ENCODE measurements at places on chromosomes 1 and 21.

DNA sequence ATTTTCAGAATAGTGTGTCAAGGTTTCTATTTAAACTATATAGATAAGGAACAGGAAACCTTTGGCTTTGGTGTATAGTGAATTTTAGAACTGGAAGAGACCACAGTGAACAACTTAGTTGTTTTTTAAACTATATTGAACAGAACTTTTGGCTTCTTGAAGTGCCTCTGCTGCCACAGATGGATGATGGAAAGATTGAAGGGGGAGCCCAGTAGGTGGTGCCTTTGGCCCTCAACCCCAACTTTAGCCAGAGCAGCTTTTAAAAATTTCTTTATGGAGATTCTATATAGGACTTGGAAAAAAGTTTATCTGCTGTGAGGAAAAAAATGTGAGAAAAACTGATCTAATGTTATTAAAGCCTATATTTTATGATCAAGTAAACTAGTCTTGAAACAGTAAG lies 50.2 kb downstream of the SWT1 start:
- DNase-seq, result no peak

- DNase-seq, result no peak
These were observed 10.2 kb downstream of the LY9 start for GRCh38 chr1:160806109-160806665.

- no peak for DNase-seq
These were observed 164.8 kb downstream of the KCNJ6 start for GRCh38 chr21:37751268-37751975.

- no peak for DNase-seq
These were observed 44.0 kb upstream of the LMO4 start for GRCh38 chr1:87284456-87285240.

DNA sequence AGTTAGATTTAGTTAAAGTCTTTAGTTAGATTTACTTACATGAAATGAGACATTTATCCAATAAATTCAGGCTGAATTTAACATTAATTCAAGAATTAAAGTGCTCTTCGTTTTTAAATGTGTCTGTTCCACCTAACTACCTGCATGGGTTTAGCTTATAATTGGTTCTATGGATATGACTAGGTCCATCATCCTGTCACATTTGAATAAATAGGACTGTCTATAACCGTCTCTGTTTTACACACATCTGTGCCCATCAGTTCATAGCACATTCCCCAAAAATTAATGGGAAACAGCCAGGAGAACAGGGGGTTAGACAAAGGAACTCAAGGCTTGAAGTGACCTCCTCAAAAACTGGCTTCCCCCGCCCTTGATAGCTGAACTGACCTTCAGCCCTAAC lies 219.6 kb downstream of the MRPL39 start:
- no peak for DNase-seq

DNA sequence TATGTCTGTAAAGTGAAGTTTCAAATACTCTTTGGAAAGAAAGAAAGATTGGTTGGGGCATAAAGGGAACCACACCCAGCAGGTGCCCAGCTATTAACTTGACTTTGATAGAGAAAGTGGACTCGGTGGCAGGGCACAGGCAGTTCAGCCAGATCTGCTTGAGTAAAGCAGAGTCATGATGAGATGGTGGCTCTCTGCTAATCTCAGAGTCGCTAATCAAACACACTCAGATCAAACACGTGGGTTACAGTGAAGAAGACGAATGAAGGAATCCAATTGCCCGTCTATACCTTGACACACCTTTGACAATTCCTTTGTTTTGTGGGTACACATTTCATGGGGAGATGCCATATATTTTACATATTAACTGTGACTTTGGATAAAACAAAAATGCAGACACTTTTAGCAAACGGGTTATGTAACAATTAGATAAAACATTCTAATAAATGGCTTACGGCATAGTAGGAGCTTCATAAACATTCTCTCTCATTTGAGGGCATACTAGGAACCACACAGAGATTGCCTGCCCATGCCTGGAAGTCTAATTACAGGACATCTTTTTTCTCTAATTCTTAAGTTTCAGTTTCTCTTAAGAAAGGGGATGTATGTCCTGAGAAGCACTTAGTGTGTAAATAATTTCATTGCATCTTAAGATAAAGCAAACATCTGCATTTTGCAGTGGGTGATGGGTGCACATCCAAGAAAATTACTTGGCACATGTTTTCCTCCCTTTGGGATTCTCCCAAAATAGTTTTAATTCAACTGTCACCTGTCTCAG lies 7.2 kb downstream of the CBR1 start:
- no peak for DNase-seq

DNA sequence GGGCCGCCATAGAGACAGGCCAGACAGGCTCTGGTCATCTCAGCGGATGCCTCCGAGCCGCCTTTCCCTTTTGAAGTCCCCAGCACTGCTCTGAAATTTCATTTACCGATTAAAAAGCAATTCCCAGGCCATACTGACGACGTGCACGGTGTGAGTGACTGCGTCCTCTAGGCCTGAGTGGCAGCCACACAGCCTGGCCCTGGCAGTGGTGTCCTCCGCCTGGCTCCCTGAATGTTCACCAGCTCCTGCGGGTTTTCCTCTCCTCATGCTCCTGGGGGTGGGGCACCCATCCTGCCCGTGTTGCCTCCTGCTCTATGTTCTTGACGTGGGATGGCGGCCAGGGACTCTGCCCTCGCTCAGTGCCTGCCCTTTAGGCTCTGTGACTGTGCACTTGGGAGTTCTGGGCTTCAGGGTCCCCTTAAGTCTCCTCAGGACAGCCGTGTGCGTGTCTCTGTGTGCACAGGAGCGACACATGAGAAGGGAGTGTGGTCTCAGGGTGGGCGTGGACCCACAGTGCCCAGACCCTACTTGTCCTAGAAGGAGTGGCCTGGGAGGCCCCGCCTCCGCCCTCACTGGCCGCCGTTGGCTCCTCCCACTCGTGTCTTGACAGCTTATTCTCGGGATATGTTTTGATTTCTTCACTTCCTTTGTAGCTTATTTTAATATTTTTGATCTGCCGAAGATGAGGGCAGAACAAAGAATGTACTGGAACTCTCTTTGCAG lies 3.6 kb downstream of the SKI start:
- no peak for DNase-seq

- DNase-seq, result no peak
These were observed 34.5 kb upstream of the DIPK1A start for GRCh38 chr1:92995441-92996430.

DNA sequence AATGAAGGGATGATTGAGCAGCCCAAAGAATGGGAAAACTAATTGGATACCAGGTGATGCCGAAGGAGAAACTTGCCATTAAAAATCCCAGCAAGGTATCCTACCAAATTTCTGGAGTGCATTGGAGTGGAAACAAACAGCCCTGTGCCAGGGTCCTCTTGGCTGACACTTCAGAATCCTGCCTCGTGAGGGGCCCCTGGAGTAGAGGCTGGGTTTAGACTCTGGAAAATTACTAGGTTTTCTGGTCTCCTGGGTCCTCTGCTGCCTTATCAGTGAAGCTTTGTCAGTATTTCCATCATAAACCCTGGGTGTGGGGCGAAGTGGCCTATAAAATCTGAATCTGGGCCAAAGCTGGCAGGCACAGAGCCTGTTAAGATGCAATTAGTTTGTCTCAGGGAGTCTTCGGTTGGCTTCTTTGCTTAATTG lies 289.2 kb upstream of the USP24 start:
- no peak for DNase-seq

DNA sequence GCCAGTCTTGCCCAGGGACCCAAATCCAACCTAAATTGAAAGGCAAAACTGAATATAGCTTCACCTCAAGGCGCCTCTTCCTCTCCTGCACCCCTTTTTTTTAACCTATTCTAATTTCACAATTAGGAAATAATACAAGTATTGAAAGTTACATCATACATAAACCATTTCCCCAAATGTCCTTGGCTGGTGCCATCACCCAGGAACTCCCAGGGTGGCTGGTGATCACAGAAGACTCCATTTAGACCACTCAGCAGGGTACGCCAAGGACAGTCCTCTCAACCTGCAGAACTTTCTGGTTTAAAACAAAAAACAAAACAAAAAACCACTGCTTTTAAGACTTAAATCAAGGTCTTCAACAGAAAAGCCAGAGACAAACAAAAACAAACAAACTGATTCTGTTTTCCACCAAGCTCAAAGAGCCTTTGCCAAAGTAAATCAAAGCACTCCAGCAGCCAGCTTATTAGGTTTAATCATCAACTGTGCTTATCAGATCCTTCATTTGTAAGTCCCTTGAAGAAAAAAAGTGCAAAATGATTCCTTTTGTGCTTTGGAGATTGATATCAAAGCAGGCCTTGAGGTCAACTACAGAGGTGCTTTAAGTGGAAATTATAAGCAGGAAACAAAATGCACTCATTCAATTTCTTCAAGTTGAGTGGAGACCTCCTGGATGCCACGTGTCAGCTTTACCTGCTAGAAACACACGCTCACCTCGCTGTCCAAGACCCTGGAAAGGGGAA lies 113.0 kb downstream of the ETS2 start:
- DNase-seq, result no peak

GRCh38 chr1:213268221-213268620 lies 217.2 kb downstream of the RPS6KC1 start:
- DNase-seq, result no peak

GRCh38 chr1:20367116-20367585 lies 76.5 kb downstream of the VWA5B1 start:
- no peak for DNase-seq

- DNase-seq, result no peak
These were observed 113.2 kb downstream of the LRRC53 start for GRCh38 chr1:74399249-74399648.

GRCh38 chr21:44359396-44359795 lies 6.0 kb downstream of the TRPM2 start:
- DNase-seq, result no peak

DNA sequence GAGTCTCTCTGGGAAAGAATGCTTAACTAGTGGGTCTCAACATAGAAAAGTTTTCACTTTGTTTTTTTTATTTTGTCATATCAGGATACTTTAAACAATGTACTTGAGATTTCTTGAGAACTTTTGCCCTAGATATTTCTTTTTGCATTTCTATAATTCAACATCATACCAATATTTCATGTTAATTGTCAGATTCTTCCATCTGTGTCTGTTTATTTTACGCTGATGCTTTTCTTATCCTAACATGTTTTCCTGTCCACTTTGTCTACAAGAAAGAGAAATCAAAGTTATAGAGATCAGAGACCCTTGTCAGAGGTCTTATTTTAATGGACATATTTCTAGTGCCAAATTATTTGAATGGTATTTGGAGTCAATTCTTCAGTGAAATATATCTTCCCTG lies 95.5 kb upstream of the B3GALT2 start:
- no peak for DNase-seq

Measured in cortex of kidney (tissue), 1 donor.